ENCODE measurements at places on chromosomes 2 and 18.
A peak's percentile ranks its signal among the peaks of the same experiment; 100 is the strongest.

- DNase-seq, result no peak
Measured at GRCh38 chr2:8399731-8400130, 282.1 kb upstream of the ID2 start.

- no peak for DNase-seq
Measured at GRCh38 chr2:137493261-137493660, 471.0 kb upstream of the HNMT start.

DNA sequence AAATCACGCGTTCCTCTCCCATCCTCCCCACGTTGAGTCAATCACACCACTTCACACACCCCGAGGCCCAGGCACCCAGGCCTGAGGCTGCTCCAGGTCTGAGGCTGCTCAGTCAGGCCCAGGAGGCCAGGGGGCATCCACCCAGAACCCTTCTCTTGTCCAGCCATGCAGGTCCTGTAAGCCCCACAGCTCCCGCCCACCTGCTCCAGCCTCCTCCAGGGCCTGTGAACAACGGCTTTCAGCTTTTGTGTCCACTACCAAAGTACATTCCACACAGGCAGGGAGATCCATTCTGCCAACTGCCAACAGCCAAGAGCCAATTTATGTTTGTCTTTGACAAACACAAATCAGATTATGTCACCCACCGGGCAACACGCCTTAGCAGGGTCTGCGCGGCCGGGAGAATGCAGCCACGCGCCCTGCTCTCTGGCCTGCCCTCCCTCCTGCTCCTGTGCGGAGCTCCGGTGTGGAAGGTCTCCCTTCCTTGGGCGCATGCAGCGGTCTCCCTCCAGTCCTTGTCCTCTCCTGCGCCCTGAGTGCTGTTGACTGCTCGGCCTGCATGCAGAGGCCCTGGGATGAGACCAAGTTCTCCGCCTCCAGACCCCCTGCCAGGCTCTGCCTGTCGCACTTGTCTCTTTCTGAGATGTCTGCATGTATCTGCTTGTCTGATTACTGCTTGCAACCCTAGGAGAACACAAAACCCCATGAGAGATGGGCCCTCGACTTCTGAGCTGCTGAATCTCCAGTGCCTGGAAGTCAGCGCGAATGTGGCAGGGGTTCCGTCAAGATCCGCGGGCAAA lies 146.6 kb downstream of the ZNF516 start:
- no peak for DNase-seq

DNA sequence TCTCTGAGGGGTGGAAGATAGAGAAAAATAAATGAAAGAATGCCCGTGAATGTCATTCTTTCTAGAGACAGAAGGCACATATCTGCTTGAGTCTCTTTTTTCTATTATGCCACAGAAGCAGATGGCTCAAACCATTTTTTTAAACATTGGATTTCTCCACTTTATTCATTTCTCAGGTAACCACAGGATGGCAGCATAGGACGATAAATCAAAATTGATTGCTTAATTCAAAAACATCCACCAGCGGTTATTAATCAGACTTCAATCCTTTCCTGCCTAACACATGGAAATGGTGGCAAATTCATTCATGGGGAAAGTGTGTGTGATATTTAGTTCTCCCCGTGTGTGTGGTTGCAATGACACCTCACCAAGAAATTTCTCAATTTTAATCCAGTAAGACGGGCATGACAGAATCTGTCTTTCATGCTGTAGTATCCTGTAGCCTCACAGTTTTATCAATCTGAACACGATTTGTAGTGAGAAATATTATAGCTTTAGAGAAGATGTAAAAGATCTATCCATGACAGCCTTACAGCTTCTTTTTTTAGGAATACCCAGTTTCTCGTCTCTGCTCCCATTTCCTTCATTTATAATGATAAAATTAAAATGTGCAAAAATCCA lies 72.2 kb downstream of the DSC3 start:
- no peak for DNase-seq

- DNase-seq, result no peak
Measured at GRCh38 chr2:207891086-207891844, 121.6 kb upstream of the FZD5 start.

DNA sequence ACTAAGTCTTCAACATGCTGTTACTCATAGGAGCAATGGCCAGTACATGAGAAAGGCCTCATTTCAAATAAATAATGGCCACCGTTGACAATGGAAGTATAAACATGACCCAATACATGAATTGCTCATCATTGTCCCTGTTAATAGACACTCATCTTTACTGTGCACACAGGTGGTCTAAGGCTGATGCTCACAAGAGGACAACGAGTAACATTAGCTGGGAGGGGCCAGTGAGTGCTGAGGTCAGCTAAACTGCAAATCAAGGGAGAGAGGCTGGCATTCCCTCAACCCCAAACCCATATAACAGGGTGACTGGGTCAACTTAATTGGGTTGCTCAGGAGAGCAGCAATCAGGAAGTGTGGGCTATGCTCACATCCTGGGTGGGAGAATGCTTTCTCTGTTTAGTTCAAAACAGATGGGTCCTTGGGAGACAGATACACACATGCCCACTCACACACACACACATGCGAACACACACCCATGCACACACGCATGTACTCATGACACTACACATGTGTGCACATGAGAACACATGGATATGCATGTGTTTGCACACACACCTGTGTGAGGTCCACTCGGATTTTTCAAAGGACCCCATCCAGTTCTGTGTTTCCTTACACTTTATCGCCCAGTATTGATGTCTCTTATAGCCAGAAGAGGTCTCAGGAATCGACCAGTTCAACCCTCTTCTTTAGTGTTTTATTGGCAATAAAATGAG lies 172.0 kb downstream of the INHBB start:
- no peak for DNase-seq

- no peak for DNase-seq
Measured at GRCh38 chr2:79882548-79882947, 369.7 kb downstream of the CTNNA2 start.

GRCh38 chr2:186696290-186696689 lies 2.4 kb downstream of the FAM171B start:
- DNase-seq, result no peak

DNA sequence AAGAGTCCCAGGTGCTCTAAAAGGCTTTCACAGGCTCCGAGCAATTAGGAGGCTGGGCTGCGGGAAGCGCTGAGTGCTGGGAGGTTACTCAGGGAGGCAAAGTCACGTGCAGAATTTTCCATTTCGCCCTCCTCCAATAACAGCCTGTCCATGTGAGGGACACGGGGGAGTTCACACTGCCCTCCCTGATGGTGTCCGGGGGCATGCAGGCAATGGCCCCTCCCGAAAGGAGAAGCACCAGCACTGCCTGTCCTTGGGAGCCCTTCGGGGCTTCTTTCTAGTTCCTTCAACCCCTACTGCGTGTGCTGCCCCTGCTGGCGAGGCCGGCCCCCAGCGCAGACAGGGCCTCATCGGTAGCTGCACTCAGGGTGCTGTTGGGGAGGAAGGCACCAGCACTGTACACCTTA lies 63.1 kb upstream of the HPCAL1 start:
- no peak for DNase-seq

DNA sequence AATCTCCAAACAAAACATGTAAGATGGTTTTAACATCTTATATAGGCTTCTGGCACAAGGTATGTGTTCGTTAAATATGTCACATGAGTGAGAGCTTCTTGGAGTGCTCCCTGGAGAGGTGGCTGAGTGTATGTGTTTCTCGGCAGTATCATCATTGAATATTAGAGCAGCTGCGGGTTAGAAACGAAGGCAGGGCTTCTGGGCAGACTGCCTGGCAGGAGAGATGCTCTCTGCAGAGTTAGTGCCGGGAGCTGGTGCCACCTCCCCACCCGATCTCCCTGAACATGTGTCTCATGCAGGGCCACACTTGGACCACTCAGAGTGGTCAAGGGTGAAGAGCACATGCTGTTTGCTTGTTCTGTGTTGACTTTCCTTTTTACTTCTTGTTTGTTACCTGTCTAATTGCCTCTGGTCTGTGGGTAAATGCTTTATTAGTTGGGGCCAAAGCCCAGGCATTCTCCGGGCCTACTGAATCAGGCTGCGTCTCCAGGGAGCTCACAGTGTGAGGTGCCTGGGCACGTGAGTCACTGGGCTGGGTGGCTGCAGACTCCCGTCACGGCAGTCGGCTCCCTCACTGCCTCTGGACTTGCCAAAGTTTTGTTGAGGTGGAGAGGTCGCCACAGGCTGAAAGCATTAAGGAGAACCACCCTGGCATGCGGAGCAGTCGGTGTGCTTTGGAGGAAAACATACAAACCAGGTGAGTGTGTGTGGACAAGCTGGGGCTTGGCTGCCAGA lies 246.6 kb downstream of the FHOD3 start:
- DNase-seq, result peak; percentile 69

DNA sequence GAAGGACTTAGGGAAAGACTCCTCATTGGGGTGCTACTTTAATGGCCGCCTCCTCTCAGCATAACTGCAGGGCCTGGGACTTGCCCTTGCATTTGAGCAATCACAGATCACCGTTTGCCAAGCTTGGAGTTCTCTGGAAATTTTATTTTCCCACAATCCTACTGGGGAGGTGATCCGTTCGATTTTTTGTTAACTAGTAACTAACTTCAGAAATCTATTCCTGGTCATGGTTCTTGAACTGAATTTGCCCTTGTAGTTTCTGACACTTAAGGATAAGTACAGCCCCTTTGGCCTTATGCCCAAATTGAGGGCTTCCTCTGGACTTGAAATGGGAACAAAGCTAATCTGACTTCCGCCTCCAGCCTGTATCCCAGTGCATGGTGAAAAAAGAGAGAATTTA lies 60.5 kb upstream of the ST3GAL5 start:
- DNase-seq, result no peak

DNA sequence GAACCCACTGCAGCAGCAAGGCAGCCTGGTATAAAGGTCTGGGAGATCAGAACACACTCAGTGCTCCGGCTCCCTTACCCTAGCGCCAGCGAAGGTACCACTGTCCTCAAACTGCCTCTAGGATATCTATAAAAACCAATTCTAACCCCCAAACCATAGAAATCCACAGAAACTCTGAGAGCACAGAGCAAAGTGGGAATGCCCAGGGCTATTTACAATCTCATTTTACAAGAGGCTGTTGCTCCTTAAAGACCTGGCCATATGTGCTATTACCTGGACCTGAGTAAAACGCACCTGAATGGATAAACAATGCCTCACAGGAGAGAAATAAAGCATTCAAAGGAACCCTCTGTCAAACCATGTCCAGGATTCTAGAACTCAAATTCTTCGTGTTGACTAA lies 4.3 kb downstream of the STK39 start:
- no peak for DNase-seq

DNA sequence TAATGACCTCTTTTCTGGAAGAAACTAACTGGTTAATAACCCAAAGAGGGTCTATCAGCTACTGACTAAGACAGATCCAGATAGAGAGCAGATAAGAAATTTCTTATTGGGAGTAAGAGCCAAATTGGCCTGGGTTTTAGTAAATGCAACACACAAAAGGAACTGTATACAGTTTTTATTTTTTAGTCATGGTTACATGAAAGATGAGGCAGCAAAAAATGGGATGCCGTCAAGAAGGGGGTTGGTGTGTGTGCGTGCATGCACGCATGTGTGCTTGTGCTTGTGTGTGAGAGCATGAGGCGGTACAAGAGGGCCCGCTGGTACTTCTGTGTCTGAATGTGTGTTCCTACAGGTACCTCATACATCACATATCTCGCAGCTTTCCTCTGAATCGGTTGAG lies 466.2 kb upstream of the HNRNPA3 start:
- no peak for DNase-seq

DNA sequence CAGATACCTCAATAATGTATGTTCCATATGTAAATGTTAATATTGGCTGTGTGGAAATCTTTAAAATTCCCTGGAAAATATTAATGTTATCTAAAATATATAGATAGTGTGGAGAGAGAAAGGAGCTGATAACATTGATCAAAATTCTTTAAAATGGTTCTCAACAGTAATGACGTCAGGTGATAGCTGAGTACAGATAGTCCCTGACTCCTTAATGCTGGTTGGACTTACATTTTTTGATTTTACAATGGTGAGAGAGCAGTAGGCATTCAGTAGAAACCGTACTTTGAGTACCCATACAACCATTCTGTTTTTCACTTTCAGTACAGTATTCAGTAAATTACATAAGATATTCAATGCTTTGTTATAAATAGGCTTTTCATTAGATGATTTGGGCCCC lies 146.6 kb downstream of the GALNT3 start:
- no peak for DNase-seq

DNA sequence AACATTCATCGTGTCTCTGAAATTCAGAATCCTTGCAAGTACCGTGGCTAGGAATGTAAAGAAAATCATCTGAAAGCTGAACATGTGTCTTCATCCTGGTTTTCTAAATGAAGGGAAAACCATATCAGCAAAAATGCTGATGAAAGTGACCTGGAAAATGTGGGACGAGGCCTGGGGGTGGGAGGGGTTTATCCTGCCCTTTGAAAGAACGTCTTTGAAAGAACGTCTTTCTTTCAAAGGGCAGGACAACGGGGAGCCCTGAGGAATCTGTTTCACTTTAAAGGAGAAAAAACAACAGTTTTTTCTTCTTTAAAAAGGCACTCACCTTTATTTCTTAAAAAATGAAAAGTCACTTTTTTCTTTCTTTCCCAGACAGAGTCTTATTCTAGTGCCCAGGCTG lies 185.2 kb downstream of the ALPK2 start:
- no peak for DNase-seq

- DNase-seq, result no peak
Measured at GRCh38 chr18:79386547-79386946, 9.2 kb upstream of the NFATC1 start.

DNA sequence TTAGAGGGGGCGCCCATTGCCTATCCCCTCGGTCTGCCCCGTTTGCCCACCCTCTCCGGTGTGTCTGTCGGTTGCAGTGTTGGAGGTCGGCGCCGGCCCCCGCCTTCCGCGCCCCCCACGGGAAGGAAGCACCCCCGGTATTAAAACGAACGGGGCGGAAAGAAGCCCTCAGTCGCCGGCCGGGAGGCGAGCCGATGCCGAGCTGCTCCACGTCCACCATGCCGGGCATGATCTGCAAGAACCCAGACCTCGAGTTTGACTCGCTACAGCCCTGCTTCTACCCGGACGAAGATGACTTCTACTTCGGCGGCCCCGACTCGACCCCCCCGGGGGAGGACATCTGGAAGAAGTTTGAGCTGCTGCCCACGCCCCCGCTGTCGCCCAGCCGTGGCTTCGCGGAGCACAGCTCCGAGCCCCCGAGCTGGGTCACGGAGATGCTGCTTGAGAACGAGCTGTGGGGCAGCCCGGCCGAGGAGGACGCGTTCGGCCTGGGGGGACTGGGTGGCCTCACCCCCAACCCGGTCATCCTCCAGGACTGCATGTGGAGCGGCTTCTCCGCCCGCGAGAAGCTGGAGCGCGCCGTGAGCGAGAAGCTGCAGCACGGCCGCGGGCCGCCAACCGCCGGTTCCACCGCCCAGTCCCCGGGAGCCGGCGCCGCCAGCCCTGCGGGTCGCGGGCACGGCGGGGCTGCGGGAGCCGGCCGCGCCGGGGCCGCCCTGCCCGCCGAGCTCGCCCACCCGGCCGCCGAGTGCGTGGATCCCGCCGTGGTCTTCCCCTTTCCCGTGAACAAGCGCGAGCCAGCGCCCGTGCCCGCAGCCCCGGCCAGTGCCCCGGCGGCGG lies 1.7 kb downstream of the MYCN start:
- DNase-seq, result no peak

- no peak for DNase-seq
Measured at GRCh38 chr18:48781163-48781987, 169.4 kb downstream of the SMAD7 start.

GRCh38 chr2:47270421-47270820 lies 115.3 kb upstream of the STPG4 start:
- DNase-seq, result no peak
